T-helper 22 cell (primary cell): ENCODE measurements at places on chromosomes 13 and 19.
A peak's percentile ranks its signal among the peaks of the same experiment; 100 is the strongest.

DNA sequence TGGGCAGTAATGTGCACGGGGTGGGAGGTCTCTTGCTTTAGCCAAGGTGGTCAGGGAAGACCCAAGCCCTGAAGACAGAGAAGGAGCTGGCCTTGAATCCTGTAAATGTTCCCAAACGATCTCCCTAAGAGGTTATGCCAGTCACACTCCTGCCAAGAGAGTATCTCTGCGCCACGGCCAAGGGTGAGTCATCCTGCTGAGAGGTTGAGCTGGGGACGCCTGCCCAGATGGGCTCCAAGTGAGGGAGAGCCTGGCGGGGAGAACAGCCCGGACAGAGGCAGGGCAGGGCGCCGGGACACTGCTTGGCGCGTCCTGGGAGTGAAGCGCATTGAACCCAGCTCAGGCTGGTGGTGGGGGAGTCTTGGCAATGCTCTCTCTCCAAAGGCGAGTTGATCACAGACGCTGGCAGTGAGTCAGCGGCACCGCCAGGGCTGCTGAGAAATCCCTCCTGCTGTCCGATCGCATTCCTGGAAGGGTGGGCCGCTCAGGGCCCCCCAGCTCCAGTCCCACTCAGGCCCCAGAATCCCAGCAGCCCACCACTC is 16.4 kb downstream of the SULT2B1 start:
- no peak for DNase-seq

DNA sequence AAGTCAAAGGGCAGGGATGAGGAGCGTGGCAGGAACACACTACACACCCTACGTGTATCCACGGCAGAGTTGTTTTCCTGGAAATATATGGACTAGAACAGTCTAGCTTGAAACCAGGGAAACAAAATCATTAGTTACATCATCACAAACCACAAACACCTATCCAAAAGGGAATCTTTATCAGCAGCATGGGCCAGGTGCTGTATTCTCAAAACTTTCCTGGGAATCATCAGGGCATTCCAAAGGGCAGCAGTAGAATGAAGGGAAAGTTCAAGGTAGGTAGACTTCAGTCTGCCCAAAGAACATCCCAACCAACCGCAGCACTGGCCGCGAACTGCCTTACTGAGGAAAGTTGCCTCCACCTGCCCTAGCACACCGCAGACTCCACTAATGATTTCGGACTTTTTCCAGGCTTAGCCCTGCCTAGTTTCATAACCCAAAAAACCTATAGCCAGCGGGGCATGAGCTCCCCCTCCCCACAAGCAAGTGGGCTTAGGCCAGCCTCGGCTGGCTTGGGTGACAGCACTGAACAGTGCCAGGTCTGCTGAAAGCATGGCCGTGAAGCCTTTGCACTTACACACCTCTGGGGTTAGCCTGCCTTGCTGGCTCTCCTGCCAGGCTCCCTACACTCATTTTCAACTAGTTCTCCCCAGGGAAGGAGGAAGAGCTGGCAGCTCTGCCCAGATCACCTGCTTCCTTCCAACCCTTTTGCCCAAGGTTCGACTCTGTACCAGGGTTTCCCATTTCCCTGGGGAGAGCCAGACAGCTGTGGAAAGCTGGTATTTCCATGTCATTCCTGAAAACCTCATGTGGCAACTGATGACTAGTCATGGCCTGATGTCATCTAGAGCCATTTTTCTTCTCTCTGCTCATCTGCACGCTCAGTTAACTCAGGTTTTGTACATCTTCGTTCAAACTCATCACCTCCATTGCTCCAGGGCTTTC is 77.3 kb upstream of the UBAC2 start:
- no peak for DNase-seq

- no peak for DNase-seq
Measured at GRCh38 chr19:10120538-10121189, 965 bp upstream of the EIF3G start.

DNA sequence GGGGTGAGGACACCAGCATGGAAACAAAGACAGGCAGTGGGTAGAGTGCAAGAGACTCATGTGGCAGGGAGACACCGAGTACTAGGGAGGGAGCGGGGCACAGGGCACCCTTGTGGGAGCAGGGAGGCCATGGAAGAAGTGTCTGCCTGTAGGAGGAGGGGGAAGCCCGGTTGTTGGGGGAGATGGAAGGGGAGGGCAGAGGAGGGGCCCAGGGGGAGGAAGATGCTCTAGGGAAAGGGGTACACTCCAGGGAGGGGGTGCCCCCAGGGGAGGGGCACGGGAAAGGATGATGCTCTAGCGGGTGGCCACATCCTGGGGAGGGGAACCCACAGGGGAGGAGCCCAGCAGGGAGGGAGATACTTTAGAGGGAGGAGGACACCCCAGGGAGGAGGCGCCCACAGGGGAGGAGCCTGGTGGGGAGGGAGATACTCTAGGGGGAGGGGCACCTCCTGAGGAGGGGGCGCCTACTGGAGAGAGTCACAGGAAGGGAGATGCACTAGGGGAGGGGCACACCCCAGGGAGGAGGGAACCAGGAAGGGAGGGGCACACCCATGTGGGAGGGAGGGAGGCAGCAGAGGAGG is 24.9 kb downstream of the CPAMD8 start:
- peak; percentile 78 for DNase-seq

GRCh38 chr13:50365408-50366391 is 350.5 kb downstream of the KCNRG start:
- DNase-seq, result no peak
